ENCODE measurements at places on chromosomes 1 and 21.

DNA sequence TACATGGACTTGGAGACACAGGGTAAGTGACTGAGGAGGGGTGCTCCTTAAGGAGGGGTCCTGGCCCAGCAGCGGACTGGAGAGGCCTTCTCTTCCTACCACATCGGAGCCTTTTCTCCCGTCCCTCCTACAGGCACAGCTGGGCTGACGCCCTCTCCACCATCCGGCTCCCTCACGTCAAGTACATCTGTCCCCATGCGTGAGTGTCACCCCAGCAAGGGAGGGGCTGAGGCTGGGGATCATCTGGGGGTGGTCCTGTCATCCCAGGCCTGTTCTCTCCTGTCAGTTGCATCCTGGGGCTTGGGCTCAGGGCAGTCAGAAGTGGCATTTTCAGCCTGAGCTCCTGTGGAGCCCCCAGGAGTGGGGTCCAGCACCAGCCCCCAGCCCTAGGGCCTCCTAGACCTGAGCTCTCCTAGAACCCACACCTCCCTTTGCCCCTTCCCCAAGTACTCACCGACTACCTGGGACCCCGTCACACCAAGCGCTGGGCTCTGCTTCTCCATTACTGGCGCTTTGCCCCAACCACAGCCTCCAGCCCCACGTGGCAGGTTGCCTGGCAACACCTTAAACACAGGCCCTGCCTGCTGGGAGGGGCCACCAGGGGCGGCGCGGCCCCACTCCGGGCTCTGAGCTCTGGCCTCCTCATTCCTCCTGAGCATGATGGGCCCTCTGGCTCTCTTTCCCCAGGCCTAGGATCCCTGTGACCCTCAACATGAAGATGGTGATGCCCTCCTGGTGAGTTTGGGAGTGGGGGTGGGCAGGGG, 2.3 kb downstream of the LYPLA2 start:
- peak; percentile 35 for DNase-seq

- DNase-seq = no peak
Measured at GRCh38 chr1:186236921-186237320, 138.1 kb downstream of the TPR start.

DNA sequence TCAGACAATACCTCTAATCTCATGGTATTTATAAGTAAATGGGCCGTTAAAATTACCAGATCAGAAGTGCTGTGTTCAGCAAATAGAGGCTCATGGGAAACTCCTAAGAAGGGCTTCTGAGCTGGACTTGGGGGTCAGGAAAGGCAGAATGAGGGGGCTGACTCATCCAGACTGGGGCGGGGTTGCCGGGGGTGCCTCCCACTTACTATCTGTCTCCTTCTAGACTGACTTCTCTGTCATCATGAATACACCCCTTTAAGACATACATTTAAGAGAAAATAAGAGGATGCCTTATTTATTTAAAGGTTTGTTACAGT, 96.0 kb upstream of the ERRFI1 start:
- no peak for DNase-seq

DNA sequence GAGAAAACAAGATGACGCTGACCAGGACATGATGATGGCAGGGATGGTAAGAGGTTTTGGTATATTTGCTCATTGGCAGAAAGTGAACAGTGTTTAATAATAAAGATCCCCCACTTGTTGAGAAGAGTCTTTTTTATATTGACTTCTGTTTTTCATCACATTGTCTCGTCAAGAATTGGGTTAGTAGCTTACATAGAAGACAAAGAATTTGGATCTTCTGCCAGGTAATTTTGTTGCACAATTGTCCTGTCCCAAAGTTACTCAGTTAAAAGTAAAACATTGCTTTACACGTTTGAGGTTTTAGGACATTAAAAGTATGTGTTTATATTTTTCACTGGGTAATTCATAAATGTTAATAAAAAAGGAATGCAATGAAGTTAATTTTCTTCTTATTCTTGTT, 48.3 kb upstream of the LAMC2 start:
- DNase-seq = no peak

DNA sequence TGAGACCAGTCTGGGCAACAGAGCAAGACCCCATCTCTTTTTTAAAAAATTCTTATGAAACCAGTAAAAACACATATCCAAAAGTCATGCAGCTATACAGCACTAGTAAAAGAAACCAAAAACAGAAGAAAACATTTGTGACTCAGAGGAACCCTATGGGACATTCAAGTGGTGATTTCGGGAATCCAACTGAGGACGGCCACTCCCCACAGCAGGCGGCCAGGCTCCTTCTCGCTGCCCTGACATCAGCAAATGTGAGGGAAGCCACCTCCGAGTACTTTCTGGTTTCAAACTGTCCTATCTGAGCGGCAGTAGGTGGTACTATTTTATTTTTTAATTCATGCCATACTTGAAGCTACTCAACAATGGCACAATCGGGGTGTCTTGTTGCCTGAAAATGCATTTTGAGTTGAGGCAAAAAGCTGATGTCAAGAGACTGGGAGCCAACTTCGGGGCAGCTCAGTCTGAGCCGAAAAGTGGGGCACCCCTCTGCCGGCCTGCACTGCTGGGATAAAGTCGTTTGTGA, 3.3 kb downstream of the SUMO3 start:
- DNase-seq = no peak

- DNase-seq = no peak
Measured at GRCh38 chr1:204232526-204232925, 18.7 kb upstream of the GOLT1A start.

- DNase-seq = no peak
Measured at GRCh38 chr1:95622609-95623008, 388.6 kb downstream of the RWDD3 start.

Measured in activated naive CD4-positive, alpha-beta T cell treated with Interleukin-2 at 50 U/mL for 16 hours (primary cell).